ENCODE measurements at places on chromosomes 1 and 21.

GRCh38 chr1:225897595-225898514 lies 8.9 kb upstream of the LEFTY1 start:
- DNase-seq: no peak

GRCh38 chr1:81021134-81021533 lies 779.6 kb upstream of the ADGRL2 start:
- no peak for DNase-seq

DNA sequence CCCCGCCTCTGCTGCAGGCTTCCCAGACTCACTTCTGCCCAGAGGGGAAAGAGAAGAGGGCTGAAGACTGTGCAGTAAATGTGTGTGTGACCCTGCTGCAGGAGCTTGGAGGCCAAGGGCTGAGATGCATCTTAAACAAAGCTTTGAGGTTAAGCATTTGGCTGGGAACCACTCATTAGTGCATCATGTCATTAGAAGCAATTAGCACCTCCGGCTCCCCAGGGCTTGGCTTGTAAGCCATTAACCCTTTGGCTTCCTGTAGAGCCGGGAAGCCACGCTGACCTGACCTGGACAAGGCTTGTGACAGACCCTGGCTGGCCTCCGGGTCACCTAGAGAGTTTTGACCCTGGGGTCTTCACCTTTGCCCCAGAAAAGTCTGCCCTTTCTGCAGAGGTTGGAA lies 77.0 kb downstream of the CSMD2 start:
- DNase-seq: no peak

DNA sequence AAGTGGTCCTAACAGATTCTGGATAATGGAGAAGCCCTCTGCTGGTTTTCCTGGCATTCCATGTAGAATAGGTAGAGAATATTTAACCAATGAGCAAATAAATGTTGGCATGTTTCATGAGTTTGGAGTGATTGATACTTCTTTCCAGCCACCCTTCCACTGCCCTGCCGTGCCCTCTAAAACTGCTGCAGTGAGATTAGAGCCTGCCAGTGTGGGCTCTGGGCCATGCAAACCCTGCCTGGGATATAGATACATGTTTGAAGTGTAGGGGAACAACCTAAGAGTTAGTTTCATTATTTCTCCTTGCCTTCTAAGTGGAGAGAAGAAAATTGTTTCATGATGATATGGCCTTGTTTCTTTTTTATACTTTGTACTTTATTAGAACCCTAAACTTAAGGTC lies 10.4 kb downstream of the UBE2Q1 start:
- no peak for DNase-seq

- no peak for DNase-seq
These were observed 4.7 kb downstream of the SPEN start for GRCh38 chr1:15852036-15852827.

DNA sequence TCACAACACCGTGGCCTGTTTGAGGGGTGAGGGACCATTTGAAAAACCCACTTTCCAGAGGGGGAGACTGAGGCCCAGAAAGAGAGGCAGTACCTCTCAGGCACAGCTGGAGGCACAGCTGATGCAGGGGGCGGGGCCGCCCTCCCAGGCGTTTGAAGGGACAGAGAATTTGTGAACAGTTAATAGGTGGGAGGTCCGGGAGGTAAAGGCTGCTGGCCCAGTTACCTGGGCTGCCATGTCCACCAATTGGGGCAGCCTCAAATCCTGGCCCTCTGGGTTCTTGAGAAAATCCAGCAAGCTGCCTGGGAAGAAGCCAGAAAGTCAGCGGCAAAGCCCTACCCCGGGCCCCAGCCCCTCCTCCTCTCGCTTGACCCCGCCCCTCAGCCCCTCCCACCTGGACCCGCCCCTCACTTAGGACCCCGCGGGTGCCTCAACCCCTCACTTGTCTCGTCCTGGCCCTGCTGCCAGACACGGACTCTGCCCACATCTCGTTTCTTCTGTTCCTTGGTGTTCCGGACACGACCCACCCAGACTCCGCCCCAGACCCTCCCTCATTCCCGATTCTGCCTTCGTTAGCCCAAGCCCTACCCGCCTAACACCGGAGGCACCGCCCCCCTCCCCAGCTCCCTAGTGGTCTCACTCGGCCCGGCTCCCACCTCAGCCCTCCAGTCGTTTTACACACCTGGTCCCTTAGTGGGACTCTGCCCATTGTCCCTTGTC lies 10.8 kb upstream of the AHDC1 start:
- no peak for DNase-seq

Measured in activated naive CD8-positive, alpha-beta T cell treated with anti-CD3 and anti-CD28 coated beads, Interleukin-2, amount 10 ng/mL, durations not matched to agents 7 days and 5 days (primary cell).